ENCODE measurements at places on chromosomes 7 and 10.

- DNase-seq = no peak
Measured at GRCh38 chr7:115906731-115907130, 123.8 kb downstream of the TFEC start.

DNA sequence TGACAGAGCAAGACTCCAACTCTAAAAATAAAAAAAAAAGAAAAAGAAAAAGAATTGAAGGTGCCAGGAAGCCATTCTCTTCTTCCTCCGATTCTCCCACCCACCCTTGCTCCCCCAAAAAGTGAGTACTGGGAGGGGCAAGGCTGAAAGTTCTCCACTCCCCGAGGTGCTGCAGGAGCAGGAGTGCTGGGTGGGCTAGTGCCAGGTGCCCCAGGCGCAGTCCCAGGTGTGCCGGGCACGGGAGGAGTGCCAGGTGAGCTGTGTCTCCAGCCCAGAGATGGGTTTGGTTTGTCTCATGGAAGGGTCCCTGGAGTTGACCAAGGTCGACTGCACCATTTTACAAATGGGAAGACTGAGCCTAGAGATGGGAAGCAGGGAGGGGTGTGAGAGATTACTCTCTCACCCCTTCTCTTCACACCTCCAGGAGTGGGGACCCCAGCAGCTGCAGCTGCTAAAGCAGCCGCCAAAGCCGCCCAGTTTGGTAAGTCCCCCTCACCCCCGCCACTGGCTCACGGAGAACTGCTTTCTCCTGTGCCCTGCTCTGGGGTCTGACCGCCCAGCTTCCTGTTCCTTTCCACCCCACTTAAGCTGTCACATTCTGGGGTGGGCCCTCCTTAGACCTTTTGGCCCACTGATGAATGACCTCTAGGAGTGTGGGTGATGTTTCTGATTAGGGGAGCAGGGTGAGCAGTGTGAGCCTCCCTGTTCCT, 26.2 kb upstream of the LIMK1 start:
- no peak for DNase-seq

GRCh38 chr7:152177681-152178404, 152.4 kb downstream of the GALNT11 start:
- DNase-seq = no peak

GRCh38 chr7:27184337-27185012, 557 bp downstream of the HOXA11 start:
- DNase-seq = no peak

- no peak for DNase-seq
Measured at GRCh38 chr10:107056182-107056581, 108.3 kb downstream of the SORCS1 start.

GRCh38 chr10:43226851-43227845, 39.7 kb downstream of the RASGEF1A start:
- no peak for DNase-seq

GRCh38 chr10:122663516-122664130, 36.0 kb downstream of the C10orf120 start:
- no peak for DNase-seq

GRCh38 chr10:18400201-18400905, 251.0 kb downstream of the NSUN6 start:
- DNase-seq = no peak

- no peak for DNase-seq
Measured at GRCh38 chr10:96496281-96496925, 17.3 kb downstream of the TLL2 start.

DNA sequence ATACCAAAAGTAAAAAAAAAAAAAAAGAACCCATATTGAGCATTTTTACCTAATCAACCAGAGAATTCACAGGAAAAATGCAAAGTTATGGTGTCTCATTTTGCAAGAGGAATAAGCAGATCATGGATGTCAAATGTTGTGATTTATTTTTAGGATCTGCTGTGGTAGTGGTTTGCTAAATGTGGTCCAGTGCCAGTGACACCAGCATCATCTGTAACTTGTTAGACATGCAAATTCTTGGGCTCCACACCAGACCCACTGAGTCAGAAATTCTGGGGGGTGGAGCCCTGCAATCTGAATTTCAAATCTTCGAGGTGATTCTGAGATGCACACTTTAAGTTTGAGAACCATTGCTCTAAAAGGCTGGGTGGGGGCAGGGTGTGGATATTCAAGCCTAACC, 30.1 kb upstream of the ZEB1 start:
- no peak for DNase-seq

DNA sequence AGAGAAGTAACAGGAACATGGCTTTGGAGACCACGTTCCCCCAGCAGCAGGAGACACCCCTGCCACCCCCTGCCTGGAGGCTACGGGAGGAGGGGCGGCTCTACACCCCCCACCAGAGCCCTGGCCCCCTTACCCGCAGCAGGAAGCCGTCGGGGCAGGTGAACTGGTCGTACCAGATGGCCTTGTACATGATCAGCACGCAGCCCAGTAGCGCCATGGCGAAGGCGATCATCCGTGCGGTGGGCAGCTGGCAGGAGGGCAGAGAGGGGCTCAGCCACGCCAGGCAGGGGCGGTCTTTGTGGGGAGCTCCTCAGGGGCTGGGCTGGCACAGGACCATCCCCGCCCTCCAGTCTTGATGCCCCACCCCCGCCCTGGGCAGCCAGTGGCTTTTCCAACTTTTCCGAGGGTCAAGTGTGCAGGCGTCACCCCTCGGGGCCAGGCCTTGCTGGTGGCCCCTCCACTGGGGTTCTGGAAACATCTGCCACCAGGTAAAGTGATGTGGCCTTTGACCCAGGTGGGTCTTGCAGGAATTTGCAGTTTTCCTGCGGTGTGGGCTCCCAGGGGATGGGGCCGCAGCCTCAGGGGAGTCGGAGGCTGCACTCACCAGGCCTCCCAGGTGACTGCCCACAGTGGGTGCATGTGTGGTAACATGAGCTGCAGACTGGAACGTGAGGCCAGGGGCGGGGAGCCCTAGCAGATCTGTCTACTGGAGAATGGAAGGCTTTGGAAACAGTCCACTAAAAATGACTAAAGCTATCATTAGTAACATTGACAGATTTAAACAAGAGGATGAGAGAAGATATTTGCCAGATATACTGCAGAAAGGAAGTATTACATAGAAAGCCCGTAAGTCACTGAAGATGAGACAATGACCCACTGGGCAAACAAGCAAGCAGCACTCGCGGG, 9.7 kb downstream of the CALY start:
- DNase-seq = no peak

DNA sequence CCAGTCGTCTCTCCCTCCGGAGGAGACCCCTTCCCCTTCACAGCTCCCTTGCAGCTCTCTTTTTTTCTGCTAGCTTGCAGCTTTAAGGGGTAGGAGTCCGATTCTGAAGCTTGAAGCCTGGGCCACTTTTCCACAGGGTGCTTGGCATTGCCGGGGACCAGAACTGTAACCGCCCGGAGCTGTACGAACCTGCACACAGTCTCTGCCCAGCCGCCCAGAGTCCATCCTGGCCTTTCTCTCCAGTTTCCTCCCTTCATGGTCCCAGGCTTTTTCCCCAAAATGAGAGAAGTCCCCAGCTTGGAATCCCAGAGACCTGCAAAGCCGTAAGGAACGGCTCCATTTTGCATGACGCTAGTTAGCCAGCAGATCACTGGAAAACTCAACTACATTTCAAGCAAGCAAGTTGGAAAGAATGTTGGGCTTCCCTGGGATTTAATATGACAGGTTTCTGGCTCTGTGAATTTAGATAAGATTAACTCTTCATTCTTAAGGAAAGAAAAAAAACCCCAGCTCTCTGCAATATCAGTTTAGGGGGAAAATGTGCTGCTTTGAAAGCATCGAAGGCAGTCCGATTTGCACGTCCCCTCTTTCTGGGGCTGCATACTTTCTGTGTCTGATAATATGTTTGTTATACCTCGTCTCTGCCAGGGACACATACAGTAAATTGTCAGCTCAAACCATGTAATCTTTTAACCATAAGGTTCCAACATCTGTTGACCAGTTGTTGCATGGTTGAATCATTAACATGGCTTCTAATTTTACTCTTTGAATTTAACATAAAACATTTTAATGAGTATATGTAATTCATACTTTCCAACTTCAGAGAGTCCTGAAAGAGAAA, 190.0 kb upstream of the LYZL2 start:
- no peak for DNase-seq

- no peak for DNase-seq
Measured at GRCh38 chr7:75991531-75992082, 2.8 kb downstream of the TMEM120A start.

- no peak for DNase-seq
Measured at GRCh38 chr7:1669954-1670893, at the start of gene ELFN1. ELFN1 (plus strand) TSS chr7:1670277; CDS start chr7:1744597, 74,320 bp downstream.

- DNase-seq = no peak
Measured at GRCh38 chr7:39592586-39592985, 26.4 kb downstream of the YAE1 start.

Measured in stimulated activated naive CD4-positive, alpha-beta T cell (primary cell).